Activated CD4-positive, alpha-beta T cell treated with anti-CD3 and anti-CD28 coated beads for 24 hours (primary cell): ENCODE measurements at places on chromosomes 6 and 20.

- no peak for DNase-seq
These were observed 3.3 kb downstream of the TRERF1 start for GRCh38 chr6:42448391-42448790.

DNA sequence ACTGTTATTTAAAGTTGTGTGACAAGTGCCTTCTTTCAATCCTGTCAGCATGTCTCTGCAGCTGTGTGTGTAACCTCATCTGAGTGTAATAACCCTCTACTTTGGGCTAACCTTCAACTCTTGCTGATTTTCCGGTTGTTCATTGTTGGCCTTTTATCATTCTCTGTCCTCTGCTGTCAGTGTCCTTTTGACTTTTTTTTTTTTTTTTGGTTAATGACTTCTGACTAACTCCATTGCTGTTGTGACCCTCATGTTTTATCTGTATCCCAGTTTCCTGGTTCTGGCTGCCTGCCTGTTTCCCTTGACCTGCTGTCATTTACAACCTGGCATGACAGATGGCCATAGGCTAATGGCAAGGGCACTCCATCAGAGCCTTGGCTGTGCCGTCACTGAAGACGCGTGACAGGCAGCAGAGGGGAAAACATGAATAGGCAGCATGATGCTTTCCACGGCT is 145.7 kb upstream of the MAN1A1 start:
- DNase-seq: no peak

- no peak for DNase-seq
These were observed 16.9 kb upstream of the RFPL4B start for GRCh38 chr6:112330071-112330878.

DNA sequence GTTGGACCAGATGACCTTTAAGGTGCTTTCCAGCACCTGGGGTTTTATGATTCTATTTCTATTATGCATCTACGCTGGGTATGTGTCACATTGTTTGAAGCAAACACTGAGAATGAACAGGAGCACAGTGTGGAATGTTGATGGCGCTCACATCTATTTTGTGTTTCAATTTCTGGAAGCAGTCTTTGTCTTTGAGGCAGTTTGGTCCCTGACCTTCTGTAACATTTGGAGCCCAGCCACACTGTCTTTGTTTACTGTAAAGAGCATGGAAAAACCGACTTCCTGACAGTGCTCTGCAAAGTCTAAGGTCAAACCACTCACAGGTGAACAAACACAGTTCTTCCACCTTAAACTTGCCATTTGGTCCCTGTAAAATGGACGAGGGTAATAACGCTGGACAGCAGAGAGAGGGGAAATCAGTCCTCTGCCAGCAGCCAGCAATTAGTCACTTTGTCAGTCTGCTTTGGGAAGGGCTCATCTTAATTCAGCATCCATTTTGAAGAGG is 155.5 kb downstream of the PRL start:
- no peak for DNase-seq

- no peak for DNase-seq
These were observed 1.5 kb downstream of the ZSCAN31 start for GRCh38 chr6:28334286-28335039.

DNA sequence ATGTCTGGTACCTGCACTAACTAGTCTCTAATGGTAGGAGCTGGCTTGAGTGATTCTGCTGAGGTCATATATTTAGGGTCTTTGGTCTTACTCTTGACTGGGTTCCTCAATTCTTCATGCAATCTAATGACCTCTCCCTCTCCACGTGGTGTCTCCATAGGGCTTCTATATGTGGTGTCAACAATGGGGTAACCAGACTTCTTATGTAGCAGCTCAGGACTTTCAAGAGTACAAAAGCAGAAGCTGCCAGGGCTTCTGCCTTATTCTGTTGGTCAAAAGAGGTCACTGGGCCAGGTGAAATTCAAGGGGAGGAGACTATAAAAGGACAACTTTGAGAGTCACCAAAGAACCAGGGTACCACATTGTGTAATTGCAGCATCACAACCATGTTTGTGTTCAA is 54.3 kb downstream of the NUS1 start:
- DNase-seq: no peak

DNA sequence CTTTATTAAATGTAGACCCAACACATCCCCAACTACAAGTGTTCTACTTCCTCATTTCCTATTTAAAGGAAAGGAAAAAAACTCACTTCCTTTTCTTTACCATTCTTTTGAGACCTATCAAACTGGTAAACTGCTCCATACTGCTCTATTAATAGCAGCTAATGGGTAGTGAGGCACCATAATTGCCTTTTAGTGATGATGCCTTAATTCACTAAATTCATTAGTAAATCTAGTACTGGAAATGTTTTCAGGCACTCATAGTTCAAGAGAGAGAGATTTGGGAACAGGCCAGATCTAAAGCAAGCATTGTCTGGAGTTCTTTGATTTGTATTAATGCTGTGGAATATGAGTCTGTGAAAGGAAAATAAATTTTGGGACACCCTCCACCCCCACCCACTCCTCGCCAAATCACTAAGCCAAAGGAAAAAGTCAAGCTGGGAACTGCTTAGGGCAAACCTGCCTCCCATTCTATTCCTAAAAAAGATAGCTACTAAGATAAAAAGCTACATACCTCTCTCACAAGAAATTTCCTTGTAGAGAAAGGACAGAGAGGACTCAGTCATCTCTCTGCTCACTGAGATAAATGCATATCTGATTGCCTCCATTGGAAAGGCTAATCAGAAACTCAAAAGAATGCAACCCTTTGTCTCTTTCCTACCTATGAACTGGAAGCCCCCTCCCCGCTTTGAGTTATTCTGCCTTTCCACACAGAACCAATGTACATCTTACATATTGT is 13.6 kb upstream of the IBTK start:
- DNase-seq: no peak

DNA sequence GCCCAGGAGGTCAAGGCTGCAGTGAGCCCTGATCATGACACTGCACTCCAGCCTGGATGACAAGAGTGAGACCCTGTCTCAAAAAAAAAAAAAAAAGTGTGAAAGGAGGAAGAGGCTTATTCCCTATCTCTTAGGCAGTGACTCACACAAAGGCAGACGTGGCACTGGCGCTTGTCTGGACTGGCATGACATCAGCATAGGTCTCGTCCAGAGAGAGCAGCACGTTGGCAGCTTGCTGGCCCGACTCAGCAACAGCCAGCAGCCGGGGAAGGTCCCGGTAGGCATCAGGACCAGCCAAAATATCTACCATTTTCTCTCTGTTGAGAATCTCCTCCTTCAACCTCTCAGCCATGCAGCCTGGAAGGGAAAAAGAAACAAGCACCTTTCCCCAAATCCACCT is 14.1 kb downstream of the CDK5RAP1 start:
- DNase-seq: no peak

- no peak for DNase-seq
These were observed 120.4 kb downstream of the KHDC1L start for GRCh38 chr6:73104921-73105320.

GRCh38 chr20:23291575-23292240 is 58.9 kb upstream of the NXT1 start:
- no peak for DNase-seq

GRCh38 chr6:168934660-168935627 is 318.7 kb downstream of the THBS2 start:
- DNase-seq: no peak

GRCh38 chr6:31513456-31514165 is 15.2 kb upstream of the MCCD1 start:
- no peak for DNase-seq
